ENCODE measurements at places on chromosomes 2 and 18. TPM values are rescaled to one million over a fixed set of nuclear protein-coding genes. Genes with fewer than 3 reads are reported as not detected.

Gene GAREM2
- 6.7 TPM for polyA plus RNA-seq

Gene REG3G
- not detected for polyA plus RNA-seq

Gene SERPINB3
- 0.12 TPM for polyA plus RNA-seq

Gene PCARE
- 0.43 TPM for polyA plus RNA-seq

Gene SH3BP4
- polyA plus RNA-seq = 33.7 TPM

Gene C2orf78
- polyA plus RNA-seq = not detected

Gene TMEM198
- 2.5 TPM for polyA plus RNA-seq

Gene LDLRAD4
- polyA plus RNA-seq = 9.7 TPM

Gene SCRN3
- polyA plus RNA-seq = 36.7 TPM

Gene DOK6
- polyA plus RNA-seq = 21.8 TPM

Gene EVA1A
- 12.9 TPM for polyA plus RNA-seq

Gene GALNT3
- 20.2 TPM for polyA plus RNA-seq

Gene LAMA1
- 95.7 TPM for polyA plus RNA-seq

Gene MOB1A
- polyA plus RNA-seq = 105 TPM

Gene KATNAL2
- 14.1 TPM for polyA plus RNA-seq

Gene C2orf66
- polyA plus RNA-seq = 0.98 TPM

Gene EPB41L3
- 63.6 TPM for polyA plus RNA-seq

Gene ANKZF1
- polyA plus RNA-seq = 73.1 TPM

Gene NT5DC4
- 0.83 TPM for polyA plus RNA-seq

Gene TSGA10
- polyA plus RNA-seq = 24.8 TPM

Gene EFHD1
- polyA plus RNA-seq = 55.4 TPM

Gene FIGN
- polyA plus RNA-seq = 14.1 TPM

Gene GALNT13
- polyA plus RNA-seq = 2.8 TPM

Gene CRYGC
- not detected for polyA plus RNA-seq

Gene PTPRN
- polyA plus RNA-seq = 0.27 TPM

Gene STARD6
- polyA plus RNA-seq = not detected

Gene ANKRD30BL
- 0.85 TPM for polyA plus RNA-seq

Gene MEP1B
- polyA plus RNA-seq = 0.18 TPM

Gene LIPG
- 63.6 TPM for polyA plus RNA-seq

Gene SLC19A3
- 10.7 TPM for polyA plus RNA-seq

Gene SIX3
- not detected for polyA plus RNA-seq

Gene WDSUB1
- polyA plus RNA-seq = 33.8 TPM

Gene HRH4
- polyA plus RNA-seq = 0.17 TPM
